ENCODE measurements at places on chromosomes 7 and 10.

GRCh38 chr10:118720685-118721538 is 33.9 kb downstream of the CACUL1 start:
- DNase-seq = peak; percentile 28

DNA sequence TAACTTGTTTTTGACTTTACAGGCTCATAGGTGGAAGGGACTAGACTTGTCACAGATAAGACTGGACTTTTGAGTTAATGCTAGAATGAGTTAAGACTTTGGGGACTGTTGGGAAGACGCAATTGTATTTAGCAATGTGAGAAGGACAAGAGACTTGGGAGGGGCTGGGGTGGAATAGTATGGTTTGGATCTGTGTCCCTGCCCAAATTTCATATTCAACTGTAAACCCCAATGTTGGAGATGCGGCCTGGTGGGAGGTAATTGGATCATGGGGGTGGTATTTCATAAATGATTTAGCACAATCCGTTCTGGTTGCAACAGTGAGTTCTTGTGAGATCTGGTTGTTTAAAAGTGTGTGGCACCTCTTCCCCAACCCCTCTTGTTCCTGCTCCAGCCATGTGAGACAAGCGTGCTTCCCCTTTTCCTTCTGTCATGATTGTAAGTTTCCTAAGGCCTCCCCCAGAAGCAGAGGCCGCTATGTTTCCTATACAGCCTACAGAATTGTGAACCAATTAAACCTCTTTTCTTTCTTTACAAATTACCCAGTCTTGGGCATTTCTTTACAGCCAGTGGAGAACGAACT is 22.6 kb downstream of the RNF216 start:
- DNase-seq = no peak

GRCh38 chr10:34102893-34103506 is 712.1 kb downstream of the PARD3 start:
- DNase-seq = no peak

- DNase-seq = peak; percentile 31
Observed at GRCh38 chr10:84987039-84987438, 658.6 kb downstream of the CCSER2 start.

GRCh38 chr10:99461230-99461629 is 30.8 kb upstream of the GOT1 start:
- no peak for DNase-seq

DNA sequence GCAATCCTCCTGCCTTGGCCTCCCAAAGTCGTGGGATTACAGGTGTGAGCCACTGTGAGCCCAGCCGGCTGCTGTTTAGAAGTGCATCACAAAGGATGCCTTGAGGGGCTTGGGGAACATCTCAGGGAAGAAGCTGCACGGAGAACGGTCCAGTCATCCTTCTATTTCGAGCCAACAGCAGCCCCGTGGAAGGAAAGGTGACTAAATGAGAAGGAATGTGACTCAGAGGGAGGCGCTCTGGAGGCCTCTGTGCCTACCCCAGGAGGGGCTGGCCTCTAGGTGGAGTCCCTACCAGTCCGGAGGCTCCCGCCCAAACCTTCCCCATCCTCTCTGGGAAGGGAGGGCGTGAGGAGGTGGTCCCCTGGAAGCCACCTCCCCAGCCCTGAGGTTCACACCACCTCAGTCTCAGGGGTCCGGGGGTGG is 76.2 kb downstream of the CTBP2 start:
- DNase-seq = no peak

- no peak for DNase-seq
Observed at GRCh38 chr7:134593530-134594392, 44.9 kb downstream of the AKR1B15 start.

DNA sequence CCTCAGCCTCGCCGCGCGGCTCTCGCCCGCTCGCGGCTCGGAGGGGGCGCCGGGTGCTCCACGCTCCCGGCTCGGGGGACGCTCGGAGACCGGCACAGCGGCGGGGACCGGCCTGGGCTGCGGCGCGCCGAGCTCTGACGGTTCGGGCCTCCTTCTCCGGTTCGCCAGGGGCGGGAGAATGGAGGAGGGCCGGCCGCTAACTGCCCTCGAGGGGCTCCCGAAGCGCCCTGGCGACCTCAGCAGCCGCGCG is 232 bp upstream of the GRID1 start:
- no peak for DNase-seq

DNA sequence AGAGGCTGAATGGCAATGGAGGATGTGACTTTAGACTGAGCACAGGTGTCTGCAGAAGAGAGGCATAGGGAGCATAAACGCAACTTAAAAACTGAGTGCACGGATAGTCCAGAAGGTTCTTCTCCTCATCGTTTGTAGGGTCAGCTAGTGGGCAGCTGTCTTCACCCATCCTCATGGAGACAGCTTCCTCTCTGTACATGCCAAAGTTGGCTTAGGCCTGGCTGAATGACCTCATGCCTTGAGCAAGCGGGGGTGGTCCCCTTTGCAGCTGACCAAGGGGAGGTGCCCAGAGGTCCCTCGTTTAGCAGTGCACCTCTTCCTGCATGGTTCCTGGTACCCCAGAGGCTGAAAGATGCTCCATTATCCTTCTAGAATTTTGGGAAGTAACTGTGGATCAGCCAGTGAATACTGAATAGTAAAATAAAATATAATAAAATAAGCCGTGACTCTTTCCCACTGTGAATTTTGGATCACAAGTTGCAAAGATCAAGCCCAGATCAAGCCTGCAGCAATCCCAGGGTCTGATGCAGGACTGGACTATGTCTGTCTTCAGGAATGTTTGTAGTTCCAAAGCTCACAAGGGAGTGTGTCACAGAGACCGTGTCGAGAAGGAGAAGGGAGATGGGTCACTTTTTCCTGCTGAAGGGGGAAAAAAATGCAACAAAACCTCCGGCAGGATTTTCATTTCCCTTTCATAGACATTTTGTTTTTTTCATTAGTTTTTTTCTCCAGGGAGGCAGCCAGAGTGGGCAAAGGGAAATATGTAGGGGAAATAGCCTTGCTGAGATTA is 295.3 kb upstream of the MKI67 start:
- no peak for DNase-seq

All from NCI-H524 (cell line).